ENCODE measurements at places on chromosomes 1 and 21. TPM values are rescaled to one million over a fixed set of nuclear protein-coding genes. Genes with fewer than 3 reads are reported as not detected.
A peak's percentile ranks its signal among the peaks of the same experiment; 100 is the strongest.

GRCh38 chr1:9537863-9538668 lies 1.2 kb upstream of the SLC25A33 start:
- H3K36me3 ChIP-seq = peaks cover 16% of the 10 kb centered on the region
- H3K4me1 ChIP-seq = peaks cover 30% of the 10 kb centered on the region
- H3K4me3 ChIP-seq = no peak overlapping the region
- no peaks in the 10 kb centered on the region for H3K27me3 ChIP-seq
- H3K27ac ChIP-seq = peak overlapping the region; percentile 53

DNA sequence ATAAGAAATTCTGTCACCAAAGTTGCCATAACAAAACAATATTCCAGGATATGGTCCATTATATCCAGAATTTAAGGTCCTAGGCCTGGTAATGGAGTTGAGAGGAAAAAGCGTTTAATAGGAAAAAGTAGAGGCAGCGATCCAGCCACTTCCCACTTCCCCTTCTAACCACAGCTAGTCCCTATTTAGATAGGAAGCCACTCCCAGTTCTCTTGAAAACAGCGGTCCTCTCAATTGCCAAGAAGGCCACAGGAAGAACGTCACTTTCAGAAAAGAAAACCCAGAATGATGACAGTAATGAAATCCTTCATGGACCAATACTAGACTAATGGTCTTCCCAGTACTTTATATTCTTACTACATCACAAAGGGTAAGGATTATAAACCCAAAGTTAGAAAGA lies 38.6 kb downstream of the ABL2 start:
- no peak for DNase-seq
- H3K27me3 ChIP-seq = no peaks in the 10 kb centered on the region
- peaks cover 4% of the 10 kb centered on the region for H3K36me3 ChIP-seq

GRCh38 chr1:17648457-17649145 lies 106.5 kb upstream of the ACTL8 start:
- H3K36me3 ChIP-seq = no peaks in the 10 kb centered on the region
- H3K27me3 ChIP-seq = no peaks in the 10 kb centered on the region
- no peak overlapping the region for H3K4me3 ChIP-seq

- H3K27me3 ChIP-seq = peaks cover 42% of the 10 kb centered on the region
- no peak for DNase-seq
- no peak overlapping the region for H3K27ac ChIP-seq
Observed at GRCh38 chr1:20399196-20399595, 86.8 kb downstream of the CAMK2N1 start.

- peaks cover 4% of the 10 kb centered on the region for H3K4me1 ChIP-seq
- no peak overlapping the region for H3K27ac ChIP-seq
- H3K27me3 ChIP-seq = no peaks in the 10 kb centered on the region
- DNase-seq = no peak
- H3K36me3 ChIP-seq = no peaks in the 10 kb centered on the region
Observed at GRCh38 chr1:82790556-82790955, 989.8 kb downstream of the ADGRL2 start.

PRAMEF17 gene
- total RNA-seq = not detected
